ENCODE measurements at places on chromosomes 7 and 10. TPM values are rescaled to one million over a fixed set of nuclear protein-coding genes. Genes with fewer than 3 reads are reported as not detected.
A peak's percentile ranks its signal among the peaks of the same experiment; 100 is the strongest.

The FBXO24 gene
- polyA plus RNA-seq, result 0.36 TPM

The OR2A42 gene
- not detected for polyA plus RNA-seq

The PPP1R17 gene
- polyA plus RNA-seq, result not detected

The FAM25A gene
- polyA plus RNA-seq, result not detected

The NPSR1 gene
- not detected for polyA plus RNA-seq

DNA sequence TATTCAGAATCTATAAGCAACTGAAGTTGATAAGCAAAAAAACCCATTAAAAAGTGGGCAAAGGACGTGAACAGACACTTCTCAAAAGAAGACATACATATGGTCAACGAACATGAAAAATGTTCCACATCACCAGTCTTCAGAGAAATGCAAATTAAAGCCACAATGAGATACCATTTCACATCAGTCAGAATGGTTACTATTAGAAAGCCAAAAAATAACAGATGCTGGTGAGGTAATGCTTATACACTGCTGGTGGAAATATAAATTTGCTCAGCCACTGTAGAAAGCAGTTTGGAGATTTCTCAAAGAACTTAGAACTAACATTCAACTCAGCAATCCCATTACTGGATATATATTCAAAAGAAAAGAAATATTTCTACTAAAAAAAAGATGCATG lies 332.8 kb upstream of the PLXDC2 start:
- no peak for DNase-seq

DNA sequence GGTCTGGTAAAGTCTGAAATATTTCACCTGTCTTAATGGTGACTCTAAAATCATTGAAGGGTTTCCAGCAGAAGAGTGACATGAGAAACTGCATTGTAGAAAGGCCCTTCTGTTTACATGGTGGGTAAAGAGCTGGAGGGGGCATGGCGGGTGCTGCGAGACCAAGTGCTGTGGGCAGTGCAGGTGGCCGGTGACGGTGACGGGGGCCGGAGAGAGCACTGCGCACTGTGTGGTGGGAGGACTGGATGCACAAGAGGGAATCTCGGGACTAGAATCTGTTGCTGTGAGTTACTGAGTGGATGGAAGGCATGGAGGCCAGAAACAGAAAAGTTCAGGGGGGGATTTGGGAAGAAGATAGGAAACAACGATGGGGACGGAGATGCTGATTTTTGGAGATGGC lies 218.7 kb downstream of the USP6NL start:
- DNase-seq, result no peak

- no peak for DNase-seq
Observed at GRCh38 chr7:65254061-65254460, 119.6 kb upstream of the ZNF92 start.

DNA sequence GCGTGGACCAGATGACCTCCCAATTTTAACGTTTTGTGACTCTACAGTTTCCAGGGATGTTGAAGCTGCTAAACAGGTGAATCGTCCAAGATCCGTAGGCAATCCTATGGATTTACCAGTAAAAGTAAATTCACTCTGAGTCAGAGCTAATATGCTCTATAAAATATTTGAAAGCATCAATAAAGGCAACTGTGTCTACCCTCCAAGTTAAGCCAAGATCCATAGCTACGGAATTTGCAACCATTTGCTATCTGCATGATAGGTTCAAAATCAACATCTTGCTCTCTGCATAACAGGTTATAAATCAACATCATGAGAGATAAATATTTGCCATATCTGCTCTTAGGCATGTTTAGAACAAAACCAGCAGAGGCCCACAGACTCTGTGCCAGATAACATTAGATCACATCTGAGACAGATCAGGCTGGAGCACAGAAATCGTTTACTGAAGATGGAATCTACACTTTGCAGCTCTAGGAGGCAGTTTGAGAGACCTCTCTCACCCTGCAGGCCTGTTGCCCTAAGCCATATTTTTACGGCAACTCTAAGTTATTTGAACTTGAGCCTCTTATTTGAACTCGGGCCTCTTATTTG lies 80.7 kb upstream of the PDCD4 start:
- no peak for DNase-seq

- DNase-seq, result no peak
Observed at GRCh38 chr7:140316165-140316661, 82.1 kb downstream of the SLC37A3 start.

GRCh38 chr10:105611244-105611798 lies 970.2 kb downstream of the SORCS3 start:
- no peak for DNase-seq

- no peak for DNase-seq
Observed at GRCh38 chr10:78703593-78703992, 365.2 kb upstream of the ZMIZ1 start.

DNA sequence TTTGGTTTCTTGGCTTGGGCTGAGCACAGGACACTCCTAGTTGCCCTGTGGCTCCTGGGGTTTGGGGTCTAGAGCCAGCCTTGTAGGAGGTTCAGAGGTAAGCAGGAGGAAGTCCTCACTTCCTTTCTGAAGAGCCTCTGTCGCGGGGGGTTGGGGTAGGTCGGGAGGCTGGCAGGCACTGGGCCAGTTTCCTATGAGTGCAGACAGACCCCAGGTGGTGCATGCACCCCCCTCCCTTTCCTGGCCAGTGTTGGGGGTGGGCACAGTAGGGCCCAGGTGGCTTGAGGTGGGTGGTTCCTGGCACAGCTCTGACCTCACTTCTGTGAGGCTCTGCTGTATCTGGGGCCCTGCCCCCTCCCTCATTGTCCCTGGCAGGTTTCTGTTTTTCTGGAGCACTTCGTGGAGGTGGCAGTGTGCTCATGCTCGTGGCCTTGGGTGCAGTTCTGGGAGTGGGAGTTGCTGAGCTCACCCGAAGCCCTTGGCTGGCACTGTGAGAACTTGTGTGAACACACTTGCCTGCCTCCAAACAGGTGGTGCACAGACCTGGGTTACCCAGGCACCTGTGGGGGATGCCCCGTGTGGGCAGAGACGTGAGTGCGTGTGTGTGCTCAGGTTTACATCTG lies 1.8 kb downstream of the PALD1 start:
- DNase-seq, result peak; percentile 26

DNA sequence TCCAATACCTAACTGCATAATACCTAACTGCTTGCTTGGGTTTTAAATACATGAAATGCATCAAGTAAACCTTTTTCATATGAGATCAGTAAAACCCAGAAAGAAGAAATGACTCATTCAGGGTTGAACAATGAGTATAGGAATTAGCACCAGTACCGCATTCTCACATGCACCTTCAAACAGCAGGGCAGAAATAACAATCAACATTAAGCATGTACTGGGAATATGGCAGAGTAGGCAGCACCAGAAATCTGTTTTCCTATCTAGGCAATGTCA lies 850.3 kb upstream of the SORCS1 start:
- DNase-seq, result no peak

- DNase-seq, result no peak
Observed at GRCh38 chr7:28854750-28855074, 103.4 kb downstream of the TRIL start.

Data from CD4-positive, alpha-beta memory T cell (primary cell).